Stimulated activated CD4-positive, alpha-beta T cell treated with anti-CD3 and anti-CD28 coated beads, Interleukin-1b, Interleukin-23, amount 100 ng/mL, for 48 hours (primary cell): ENCODE measurements at places on chromosomes 13 and 19.
A peak's percentile ranks its signal among the peaks of the same experiment; 100 is the strongest.

GRCh38 chr19:12881172-12881808, at the start of gene DNASE2:
DNASE2 (minus strand) TSS chr19:12881449; CDS start chr19:12881375, 74 bp downstream.
- DNase-seq, result peak; percentile 91

- no peak for DNase-seq
Observed at GRCh38 chr13:96041326-96042110, 11.7 kb downstream of the UGGT2 start.

DNA sequence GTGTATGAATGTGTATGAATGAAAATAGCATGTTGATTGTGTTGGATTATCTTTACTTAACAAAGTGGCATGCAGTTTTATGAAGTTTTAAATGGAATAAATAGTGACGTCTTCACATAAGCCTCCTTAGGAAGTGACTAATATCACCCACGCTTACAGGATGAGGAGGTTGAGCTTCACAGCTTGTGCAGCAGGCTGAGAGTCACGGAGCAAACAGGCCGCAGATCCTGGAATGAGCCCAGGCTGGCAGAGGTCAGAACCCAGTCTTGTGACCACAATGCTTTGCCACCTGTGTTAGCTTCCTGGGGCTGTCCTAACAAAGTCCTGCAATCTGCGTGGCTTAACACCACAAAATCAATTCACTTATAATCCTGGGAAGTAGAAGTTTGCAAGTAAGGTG, 20.8 kb downstream of the LAIR2 start:
- DNase-seq, result peak; percentile 75

- no peak for DNase-seq
Observed at GRCh38 chr19:42555317-42555716, 27.0 kb upstream of the CEACAM1 start.

DNA sequence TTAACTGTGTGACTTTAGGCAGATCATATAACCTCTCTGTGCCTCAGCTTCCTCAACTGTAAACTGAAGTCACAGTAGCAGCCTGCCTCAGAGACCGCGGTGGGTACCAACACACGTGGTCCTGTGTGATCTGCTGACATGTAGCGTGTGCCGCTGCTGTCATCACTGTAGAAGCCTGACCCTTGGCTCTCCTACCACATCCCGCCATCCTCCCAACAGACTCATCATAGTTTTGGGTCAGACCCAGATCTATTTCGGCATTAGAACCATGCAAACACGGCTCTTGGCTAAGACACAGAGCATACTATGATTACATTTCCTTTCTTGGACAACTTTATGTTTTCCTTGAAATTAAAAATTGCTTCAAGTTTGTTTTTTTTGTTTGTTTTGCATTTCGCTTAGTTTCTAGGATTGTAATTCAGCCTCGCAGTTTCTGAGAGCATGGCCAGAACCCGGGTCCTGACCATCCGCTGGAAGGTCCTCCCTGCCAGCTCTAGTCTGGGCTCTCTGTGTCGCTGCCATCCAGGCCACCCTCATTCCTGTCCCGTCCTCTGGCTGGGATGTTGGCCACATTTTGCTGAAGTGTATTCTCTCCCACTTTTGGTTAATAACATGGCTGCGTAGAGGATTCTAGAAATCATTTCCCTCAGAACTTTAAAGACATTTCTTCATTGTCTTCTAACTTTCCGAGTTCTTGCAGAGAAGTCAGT, 53.0 kb downstream of the GGACT start:
- no peak for DNase-seq

GRCh38 chr13:113937073-113937472, 36.8 kb downstream of the C13orf46 start:
- no peak for DNase-seq

DNA sequence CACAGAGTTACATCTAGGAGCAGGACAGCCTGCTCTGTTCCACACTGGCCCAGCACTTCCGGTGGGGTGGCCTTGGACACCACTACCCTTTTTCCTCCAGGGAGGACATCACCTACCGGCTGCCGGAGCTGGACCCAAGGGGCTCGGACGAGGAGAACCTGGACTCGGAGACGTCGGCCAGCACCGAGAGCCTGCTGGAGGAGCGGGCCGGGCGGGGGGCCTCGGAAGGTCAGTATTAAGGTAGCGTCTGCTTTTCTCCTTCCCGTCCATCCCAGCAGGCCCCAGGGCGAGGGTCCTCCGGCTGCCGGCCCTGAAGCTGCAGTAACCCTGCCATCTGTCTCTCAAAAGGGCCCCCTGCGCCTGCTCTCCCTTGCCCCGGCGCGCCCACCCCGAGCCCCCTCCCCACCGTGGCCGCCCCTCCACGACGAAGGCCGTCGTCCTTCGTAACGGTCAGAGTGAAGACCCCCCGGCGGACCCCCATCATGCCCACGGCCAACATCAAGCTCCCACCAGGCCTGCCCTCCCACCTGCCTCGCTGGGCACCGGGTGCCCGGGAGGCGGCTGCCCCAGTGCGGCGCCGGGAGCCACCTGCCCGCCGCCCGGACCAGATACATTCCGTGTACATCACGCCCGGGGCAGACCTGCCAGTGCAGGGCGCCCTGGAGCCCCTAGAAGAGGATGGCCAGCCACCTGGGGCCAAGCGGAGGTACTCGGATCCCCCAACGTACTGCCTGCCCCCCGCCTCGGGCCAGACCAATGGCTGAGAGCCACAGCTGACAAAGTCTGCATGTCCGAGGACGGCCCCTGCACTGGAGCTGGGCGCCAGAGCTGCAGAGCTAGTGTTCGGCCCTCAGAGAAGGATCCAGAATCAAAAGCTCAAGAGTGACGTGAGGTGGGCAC, 3.4 kb upstream of the USE1 start:
- no peak for DNase-seq

DNA sequence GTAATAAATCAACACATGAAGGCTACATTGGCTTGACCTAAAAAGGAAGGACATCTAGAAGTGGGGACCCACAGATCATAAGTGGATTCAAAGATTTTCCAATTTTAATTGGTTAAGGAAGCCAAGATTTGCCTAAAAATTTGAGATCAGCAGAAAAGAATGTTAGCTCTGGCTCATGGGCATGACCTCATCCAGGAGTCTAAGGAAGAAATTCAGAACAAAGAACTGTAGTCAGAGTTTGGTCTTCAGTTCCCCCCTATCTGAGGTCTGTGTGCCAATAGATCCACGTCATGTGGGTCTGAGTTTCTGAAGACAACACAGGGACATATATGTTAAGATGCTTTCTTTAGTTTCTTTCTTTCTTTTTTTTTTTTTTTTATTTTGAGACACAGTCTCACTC, 648.8 kb upstream of the SPRY2 start:
- DNase-seq, result no peak

GRCh38 chr13:22064854-22065620, 394.2 kb downstream of the FGF9 start:
- DNase-seq, result no peak

GRCh38 chr19:15443838-15444237, 5.9 kb downstream of the WIZ start:
- DNase-seq, result no peak

GRCh38 chr13:107361666-107362065, 793.7 kb upstream of the ARGLU1 start:
- DNase-seq, result no peak

GRCh38 chr13:36847606-36848005, 28.6 kb downstream of the RFXAP start:
- no peak for DNase-seq

GRCh38 chr19:46828484-46828883, 22.2 kb downstream of the AP2S1 start:
- peak; percentile 72 for DNase-seq

DNA sequence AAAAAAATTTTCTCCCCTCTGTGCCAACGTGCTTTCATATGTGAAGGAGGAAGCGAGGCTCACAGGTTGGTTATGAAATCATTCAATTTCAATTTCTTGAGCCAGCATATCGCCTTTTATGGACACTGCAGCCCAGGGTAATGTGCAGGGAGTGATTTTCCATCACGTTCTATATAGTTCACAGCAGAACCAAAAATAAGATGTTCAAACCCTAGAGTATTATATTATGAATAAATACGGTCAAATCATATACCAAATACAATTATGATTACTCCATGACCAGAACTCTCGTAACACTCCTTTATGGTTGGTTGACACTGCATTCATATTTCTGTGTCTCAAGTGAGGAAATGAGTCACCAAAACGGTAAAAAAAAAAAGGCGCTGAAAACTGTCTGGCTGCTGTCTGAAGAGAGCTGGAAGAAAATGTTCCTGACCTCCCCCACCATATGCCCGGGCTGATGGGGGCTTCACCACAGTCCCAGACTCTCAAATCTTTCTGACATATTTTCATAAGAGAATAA, 75.8 kb upstream of the UBAC2 start:
- DNase-seq, result no peak

GRCh38 chr13:32938314-32938713, 77.9 kb upstream of the KL start:
- no peak for DNase-seq

- DNase-seq, result no peak
Observed at GRCh38 chr19:54254195-54254906, 2.7 kb downstream of the LILRB5 start.

DNA sequence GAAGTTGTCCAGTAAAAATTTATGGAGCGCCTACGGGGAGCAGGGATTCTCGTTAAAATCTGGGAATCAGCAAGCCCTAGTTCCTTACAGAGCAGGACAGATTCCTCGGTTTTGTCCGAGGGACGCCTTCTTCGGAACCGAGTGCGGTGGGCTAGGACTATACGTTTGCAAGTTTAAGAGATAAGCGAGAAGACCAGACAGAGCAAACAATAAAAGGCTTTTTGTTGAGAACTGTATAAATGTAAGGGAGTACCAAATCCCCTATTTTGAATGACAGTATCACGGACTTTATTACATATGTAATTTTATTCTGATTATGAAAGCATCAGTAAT, 971 bp upstream of the ANKRD10 start:
- no peak for DNase-seq

DNA sequence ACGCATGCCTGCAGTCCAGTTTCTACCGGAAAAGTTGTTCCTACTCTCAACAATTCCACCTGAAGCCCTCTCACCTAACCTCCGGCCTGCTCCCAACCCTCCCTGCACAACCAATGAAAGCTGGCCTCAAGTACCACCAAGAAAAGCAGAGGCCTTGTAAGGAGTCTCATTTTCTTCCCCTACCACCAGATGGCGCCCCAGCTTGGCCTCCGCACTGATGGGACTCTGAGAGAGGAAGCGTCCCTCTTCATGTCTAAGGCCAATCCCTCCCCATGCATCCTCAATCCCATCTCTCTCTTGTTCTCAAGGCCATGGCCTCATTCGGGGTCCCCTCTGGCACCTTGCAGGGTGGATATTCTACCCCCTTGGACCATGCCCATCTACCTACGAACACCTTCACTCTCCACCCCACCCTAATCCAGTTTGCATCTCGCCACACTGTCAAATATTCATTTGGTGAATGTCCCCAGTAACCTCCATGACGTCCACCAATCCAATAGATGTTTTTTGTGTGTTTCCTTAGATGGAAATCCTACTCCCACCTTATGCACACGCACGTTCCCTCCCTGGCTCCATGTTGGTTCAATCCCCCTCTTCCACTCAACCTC, 412.8 kb downstream of the ZNF536 start:
- DNase-seq, result peak; percentile 52

DNA sequence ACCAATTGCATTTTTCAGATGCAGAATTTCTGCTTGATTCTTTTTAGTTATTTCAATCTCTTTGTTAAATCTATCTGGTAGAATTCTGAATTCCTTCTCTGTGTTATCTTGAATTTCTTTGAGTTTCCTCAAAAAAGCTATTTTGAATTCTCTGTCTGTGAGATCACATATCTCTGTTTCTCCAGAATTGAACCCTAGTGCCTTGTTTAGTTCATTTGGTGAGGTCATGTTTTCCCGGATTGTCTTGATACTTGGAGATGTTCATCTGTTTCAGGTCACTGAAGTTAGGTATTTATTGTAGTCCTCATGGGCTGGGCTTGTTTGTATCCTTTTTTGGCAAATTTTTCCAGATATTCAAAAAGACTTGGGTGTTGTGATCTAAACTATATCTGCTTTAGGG, 202.9 kb upstream of the SERP2 start:
- DNase-seq, result no peak

DNA sequence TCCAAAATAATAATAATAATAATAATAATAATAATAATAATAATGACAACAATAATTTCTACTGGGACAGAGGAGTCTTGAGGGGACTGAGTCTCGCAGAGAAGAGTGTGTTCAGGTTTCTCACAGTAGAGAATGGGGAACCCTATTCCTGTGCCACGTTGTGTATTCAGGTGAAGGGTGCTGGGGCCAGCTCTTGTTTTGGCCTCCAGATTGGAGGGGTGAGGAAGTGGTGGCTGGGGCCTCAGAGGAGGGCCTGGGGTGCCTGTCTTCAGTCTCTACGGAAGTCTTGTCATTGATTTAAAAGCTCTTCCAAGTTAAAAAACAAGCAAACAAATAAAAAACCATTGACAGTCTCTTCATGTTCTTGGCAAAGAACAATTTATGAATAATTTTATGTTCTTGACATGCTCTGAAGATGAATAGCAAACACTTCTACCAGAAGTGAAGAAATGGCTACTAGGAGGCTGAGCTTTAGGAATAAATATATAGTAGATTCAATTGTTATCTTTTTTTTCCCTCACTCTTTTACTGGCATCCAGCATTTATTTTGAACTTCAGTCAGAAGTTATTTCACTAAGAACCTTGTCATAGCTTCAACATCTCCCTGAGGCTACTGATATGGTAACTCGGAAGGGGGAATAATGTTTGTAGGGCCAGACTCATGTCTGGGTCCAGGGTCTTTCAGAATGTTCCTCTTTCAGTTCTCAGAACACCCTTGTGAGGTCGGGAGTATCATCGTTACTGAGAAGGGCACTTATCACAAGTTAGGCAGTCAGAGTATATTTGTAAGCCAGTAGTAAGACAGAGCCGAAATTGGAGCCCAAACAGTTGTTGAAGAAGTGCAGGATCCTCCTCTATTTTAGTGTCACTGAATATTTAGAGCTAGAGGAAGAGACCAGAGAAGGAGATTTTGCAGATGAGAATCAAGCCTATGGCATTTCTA, 13.1 kb downstream of the LRCH1 start:
- DNase-seq, result no peak

GRCh38 chr13:37293295-37293694, 187.8 kb upstream of the CSNK1A1L start:
- no peak for DNase-seq

DNA sequence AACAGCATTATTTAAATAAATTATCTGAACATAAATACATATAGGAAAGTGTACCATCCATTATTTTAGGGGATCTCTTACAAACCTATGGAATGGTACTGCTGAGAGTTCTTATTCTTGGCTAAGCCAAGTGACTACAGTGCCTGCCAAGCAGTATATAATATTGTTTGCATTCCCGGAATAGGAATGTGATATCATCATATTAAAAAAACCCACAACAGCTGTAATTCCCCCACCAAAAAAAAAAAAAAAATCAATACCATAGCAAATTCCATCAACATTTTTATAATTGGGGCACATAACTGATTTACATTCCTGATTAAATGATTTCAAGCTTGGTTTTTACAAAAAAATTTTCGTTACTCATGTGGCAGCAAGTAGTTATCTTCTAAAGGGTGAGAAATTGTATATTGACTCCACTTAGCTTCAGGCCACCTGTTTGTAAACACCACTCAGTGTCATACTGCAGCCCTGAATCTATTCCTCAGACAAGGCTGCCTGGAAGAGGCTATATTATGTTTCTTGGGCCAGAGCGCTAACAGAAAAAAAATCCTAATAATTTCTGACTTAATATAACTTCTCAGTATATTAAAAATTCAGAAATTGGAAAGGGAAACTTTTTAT, 278.1 kb downstream of the DNAJC15 start:
- DNase-seq, result no peak

- DNase-seq, result no peak
Observed at GRCh38 chr19:15280048-15280725, 47.9 kb upstream of the EPHX3 start.

- DNase-seq, result no peak
Observed at GRCh38 chr19:7908742-7909461, 5.2 kb downstream of the MAP2K7 start.

- no peak for DNase-seq
Observed at GRCh38 chr13:75404726-75405125, 77.2 kb downstream of the TBC1D4 start.
